ENCODE measurements at places on chromosomes 3 and 15.

- DNase-seq, result no peak
Observed at GRCh38 chr3:121592856-121593702, at the start of gene FBXO40. TSS of gene FBXO40 (plus strand) at chr3:121593379. CDS start at chr3:121620576, 27,197 bp downstream.

DNA sequence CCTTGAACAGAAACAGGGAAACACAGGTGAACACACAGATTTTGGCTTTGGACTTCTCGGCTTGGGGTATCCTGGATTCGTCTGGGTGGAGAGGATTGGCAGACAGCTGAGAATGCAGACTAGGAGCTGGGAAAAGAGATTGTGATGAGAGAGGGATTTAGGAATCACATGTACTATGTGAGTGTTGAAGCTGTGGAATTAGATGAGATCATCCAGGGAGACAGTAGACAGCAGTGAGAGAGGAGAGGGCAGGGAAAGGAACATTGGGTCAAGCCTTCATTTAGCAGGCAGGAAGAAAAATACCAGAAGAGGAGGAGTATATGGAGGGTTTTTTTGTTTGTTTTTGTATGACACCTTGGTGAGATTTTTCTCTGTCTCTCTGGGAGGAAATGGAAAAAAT is 262.1 kb upstream of the TBL1XR1 start:
- DNase-seq, result peak; percentile 86

DNA sequence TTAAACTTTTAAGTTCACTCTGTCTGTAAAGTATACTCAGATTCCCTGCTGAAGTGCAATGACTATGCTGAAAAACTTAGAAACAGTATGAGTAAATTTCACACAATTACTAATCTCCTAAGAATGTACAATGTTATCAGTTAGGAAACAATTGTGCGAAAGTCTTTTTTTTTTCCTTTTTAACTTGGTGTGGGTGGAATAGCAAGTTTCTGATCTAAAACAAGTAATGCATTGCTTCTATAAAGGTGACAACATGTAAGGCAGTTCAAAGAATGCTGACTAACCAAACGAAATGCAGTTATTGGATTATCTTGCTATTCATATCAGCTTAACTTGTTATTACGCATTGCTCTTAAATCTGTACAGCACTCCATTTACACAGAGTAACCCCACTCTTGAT is 19.3 kb upstream of the SLC12A8 start:
- peak; percentile 17 for DNase-seq

DNA sequence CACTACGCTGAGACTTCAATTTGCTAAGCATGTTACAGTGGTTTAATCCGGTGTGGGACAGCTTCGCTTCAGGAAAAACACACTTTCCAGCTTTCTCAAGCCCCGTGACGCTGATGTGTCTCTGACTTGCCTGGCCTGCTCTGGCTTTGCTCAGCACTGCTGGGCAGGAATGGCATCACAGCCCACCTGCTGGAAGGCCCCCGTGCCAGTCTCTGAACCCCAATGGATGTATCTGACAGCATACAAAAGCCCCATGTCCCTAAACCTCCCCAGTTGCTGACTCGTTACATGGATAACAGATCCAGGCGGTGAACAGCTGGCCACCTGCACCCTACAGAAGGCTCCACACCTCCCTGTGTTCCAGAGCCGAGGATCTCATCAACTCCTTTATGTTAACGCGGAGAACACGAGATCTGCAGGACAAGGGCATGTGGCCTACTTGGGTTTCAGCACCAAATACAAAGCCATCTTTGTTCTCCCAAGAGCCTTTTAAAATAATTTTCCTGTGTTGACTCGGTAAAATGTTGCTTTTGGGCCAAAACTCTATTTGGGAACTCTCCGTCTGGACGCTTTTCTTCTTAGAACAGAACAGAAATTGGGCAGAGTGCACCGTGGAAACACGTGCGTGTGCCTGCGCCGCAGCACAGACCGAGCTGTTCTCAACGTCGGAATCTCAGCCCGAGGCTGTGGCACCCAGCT is 61.4 kb downstream of the ATP10A start:
- no peak for DNase-seq

DNA sequence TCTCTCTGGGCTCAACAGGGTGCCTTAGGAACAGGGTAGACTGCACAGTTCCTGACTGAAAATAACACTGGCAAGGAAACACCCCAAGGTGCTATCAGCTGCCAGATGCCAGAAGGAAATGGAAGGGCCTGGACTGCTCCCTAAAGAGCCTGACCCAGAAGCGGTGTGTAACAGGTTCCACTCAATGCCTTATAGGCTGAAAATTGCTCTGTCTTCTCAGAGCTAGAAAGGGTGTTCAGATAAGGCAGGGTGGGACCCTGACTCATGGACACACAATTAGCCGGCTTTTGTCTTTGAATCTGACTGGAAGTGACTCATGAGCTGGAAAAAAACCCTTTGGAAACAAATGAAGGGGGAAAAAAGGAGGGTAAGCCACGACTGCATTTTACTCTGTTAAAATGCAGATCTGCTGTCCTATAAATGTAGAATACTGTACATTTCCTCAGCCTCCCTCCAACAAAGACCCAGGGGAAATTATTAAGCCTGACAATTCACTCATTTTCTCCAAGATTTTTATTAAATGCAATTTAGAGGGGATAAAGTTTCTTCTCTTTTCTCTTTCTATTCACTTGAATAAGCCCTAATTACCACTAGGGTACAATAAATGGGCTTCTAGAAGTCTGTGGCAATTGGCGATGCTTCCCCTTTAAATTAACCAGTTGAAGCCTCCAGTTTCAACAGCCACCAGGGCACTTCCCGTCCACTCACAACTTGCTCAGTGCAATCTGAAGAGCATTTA is 160.2 kb upstream of the TBL1XR1 start:
- DNase-seq, result peak; percentile 88

DNA sequence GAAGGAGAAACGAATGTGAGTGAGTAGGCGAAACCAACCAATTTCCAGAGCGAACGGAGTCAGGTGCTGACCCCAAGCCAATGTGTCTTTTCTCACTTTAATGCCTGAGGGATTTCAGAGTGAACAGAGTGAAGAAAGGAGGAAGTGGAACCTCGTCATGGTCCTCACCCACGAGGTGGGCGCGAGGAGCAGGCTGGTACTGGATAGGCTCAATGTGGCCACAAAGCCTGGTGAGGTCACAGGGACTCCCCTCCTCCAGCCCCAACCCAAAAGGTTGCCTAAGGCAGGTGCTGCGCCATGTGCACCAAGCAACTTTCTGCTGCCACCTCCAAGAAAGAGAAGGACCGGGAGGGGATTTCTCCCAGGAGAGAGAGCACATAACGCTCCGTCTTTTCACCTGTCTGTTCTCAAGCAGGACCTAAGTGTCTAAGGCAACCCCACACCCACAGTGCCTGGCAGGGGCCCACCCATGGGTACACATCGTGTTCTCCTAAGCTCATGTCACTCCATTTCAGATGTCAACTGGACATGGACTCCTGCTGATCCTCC is 3.8 kb downstream of the NRROS start:
- no peak for DNase-seq

Measured in brain microvascular endothelial cell (primary cell).